A549 treated with CpdA at 1 μM for 4 hours (cell line): ENCODE measurements at places on chromosomes 6 and 20. TPM values are rescaled to one million over a fixed set of nuclear protein-coding genes. Genes with fewer than 3 reads are reported as not detected.

Gene GGT7
- 6.5 to 8.1 TPM (median 7.1 TPM) in 5 replicates for total RNA-seq

Gene ULBP3
- 3.6 to 4.0 TPM (median 3.7 TPM) in 5 replicates for total RNA-seq

Gene COL21A1
- 0.53 to 0.99 TPM (median 0.79 TPM) in 5 replicates for total RNA-seq

Gene PHACTR1
- total RNA-seq: 0.08 TPM in 1 of 5 replicates, not detected in the others

Gene OR12D3
- not detected in 5 replicates for total RNA-seq

Gene SLC16A10
- total RNA-seq: 0.18 to 0.52 TPM (median 0.33 TPM) in 5 replicates

Gene TTLL9
- 0.06 to 0.20 TPM in 2 of 5 replicates, not detected in the others for total RNA-seq

Gene HLA-DPA1
- total RNA-seq: not detected in 5 replicates

Gene FAM209B
- total RNA-seq: 0.32 to 0.76 TPM (median 0.63 TPM) in 3 of 5 replicates, not detected in the others

Gene FKBP1C
- 1.7 to 2.7 TPM (median 1.9 TPM) in 5 replicates for total RNA-seq

Gene PBOV1
- total RNA-seq: not detected in 5 replicates

Gene ENPP3
- not detected in 5 replicates for total RNA-seq

Gene KCNQ5
- 1.7 to 3.4 TPM (median 1.9 TPM) in 5 replicates for total RNA-seq

Gene TBXT
- total RNA-seq: not detected in 5 replicates

Gene PHF3
- 8.6 to 15.2 TPM (median 11.2 TPM) in 5 replicates for total RNA-seq

Gene TNFRSF6B
- 0.47 to 1.2 TPM (median 0.85 TPM) in 5 replicates for total RNA-seq

Gene TFAP2A
- 16.6 to 20.6 TPM (median 18.3 TPM) in 5 replicates for total RNA-seq

Gene PRKN
- 0.07 to 0.10 TPM in 2 of 5 replicates, not detected in the others for total RNA-seq

Gene BPI
- total RNA-seq: not detected in 5 replicates

Gene CDC25B
- 182 to 216 TPM (median 205 TPM) in 5 replicates for total RNA-seq

Gene SLC22A16
- total RNA-seq: not detected in 5 replicates

Gene TRIM40
- not detected in 5 replicates for total RNA-seq

Gene TOX2
- total RNA-seq: 7.8 to 10.3 TPM (median 10.0 TPM) in 5 replicates

Gene IL20RA
- 0.03 to 0.09 TPM in 2 of 5 replicates, not detected in the others for total RNA-seq

Gene HNF4A
- total RNA-seq: 11.4 to 15.6 TPM (median 12.9 TPM) in 5 replicates

Gene TCP11
- not detected in 5 replicates for total RNA-seq

Gene NOP56
- total RNA-seq: 593 to 697 TPM (median 621 TPM) in 5 replicates

Gene TMEM244
- total RNA-seq: not detected in 5 replicates

Gene KIF25
- 0.07 to 0.15 TPM in 2 of 5 replicates, not detected in the others for total RNA-seq

Gene FAM162B
- total RNA-seq: not detected in 5 replicates

Gene CGA
- 0.08 to 0.15 TPM in 2 of 5 replicates, not detected in the others for total RNA-seq

Gene CRISP3
- total RNA-seq: not detected in 5 replicates

Gene ZSWIM1
- 5.4 to 7.1 TPM (median 6.5 TPM) in 5 replicates for total RNA-seq

Gene CDH4
- 6.0 to 9.2 TPM (median 8.7 TPM) in 5 replicates for total RNA-seq

Gene CYB5R4
- 21.3 to 23.8 TPM (median 23.4 TPM) in 5 replicates for total RNA-seq

Gene SLC17A3
- 0.95 to 1.5 TPM (median 1.2 TPM) in 5 replicates for total RNA-seq

Gene PRSS16
- total RNA-seq: 3.1 to 4.7 TPM (median 4.0 TPM) in 5 replicates

Gene CRIP3
- total RNA-seq: 0.20 to 0.62 TPM (median 0.57 TPM) in 5 replicates

Gene KCNG1
- total RNA-seq: 16.0 to 30.8 TPM (median 20.1 TPM) in 5 replicates

Gene MAP3K7
- 11.3 to 14.0 TPM (median 12.6 TPM) in 5 replicates for total RNA-seq

Gene ABHD16A
- 15.6 to 21.2 TPM (median 19.2 TPM) in 5 replicates for total RNA-seq

Gene METTL24
- not detected in 5 replicates for total RNA-seq

Gene BHLHE23
- not detected in 5 replicates for total RNA-seq

Gene TMEM242
- 6.4 to 7.7 TPM (median 6.7 TPM) in 5 replicates for total RNA-seq

Gene RAB32
- 35.3 to 47.8 TPM (median 44.8 TPM) in 5 replicates for total RNA-seq

Gene ELOVL4
- 1.5 to 2.0 TPM (median 1.7 TPM) in 5 replicates for total RNA-seq

Gene NRN1
- 0.49 to 0.79 TPM (median 0.71 TPM) in 5 replicates for total RNA-seq

Gene BMP2
- 0.55 to 1.0 TPM (median 0.68 TPM) in 5 replicates for total RNA-seq

Gene SAMD5
- total RNA-seq: 0.62 to 0.94 TPM (median 0.76 TPM) in 5 replicates

Gene CD83
- 2.1 to 2.7 TPM (median 2.5 TPM) in 5 replicates for total RNA-seq

Gene HLA-DRB1
- total RNA-seq: not detected in 5 replicates
